ENCODE measurements at places on chromosomes 4 and X. TPM values are rescaled to one million over a fixed set of nuclear protein-coding genes. Genes with fewer than 3 reads are reported as not detected.
A peak's percentile ranks its signal among the peaks of the same experiment; 100 is the strongest.

DNA sequence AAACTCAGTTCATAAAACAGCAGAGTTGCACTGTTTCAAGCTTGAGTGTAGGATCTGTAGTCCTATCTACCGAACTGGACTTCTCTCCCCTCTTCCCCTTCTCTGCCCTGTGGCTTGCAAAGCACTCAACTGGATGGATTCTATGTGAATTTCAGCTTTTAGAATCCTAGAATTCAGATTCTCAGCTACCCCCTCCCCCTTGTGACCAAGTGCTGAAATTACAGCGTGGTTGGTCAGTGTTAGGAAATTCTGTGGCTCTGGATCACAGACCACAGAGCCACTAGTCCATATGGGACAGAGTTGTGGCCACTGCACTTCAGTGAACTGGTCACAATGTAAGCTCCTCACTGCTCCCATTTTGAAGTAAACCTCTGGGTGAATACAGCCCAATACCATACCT, 64.6 kb upstream of the TRPC5 start:
- no peak overlapping the region for H3K27ac ChIP-seq
- peak; percentile 3 for DNase-seq
- no peaks in the 10 kb centered on the region for H3K36me3 ChIP-seq
- H3K4me3 ChIP-seq: no peak overlapping the region

PNMA6F gene
- total RNA-seq: not detected

GABRQ gene
- total RNA-seq: not detected

NALF2 gene
- total RNA-seq: 2.3 TPM

GRCh38 chr4:183873409-183874185, 31.5 kb upstream of the STOX2 start:
- H3K27me3 ChIP-seq: no peaks in the 10 kb centered on the region
- no peaks in the 10 kb centered on the region for H3K36me3 ChIP-seq
- no peak overlapping the region for H3K4me3 ChIP-seq
- H3K27ac ChIP-seq: no peak overlapping the region
- H3K4me1 ChIP-seq: peaks cover 6% of the 10 kb centered on the region

SUPT20HL1 gene
- total RNA-seq: not detected

GRCh38 chr4:8665406-8666360, 73.1 kb downstream of the CPZ start:
- H3K27ac ChIP-seq: no peak overlapping the region
- H3K4me3 ChIP-seq: no peak overlapping the region
- H3K4me1 ChIP-seq: no peaks in the 10 kb centered on the region

DNA sequence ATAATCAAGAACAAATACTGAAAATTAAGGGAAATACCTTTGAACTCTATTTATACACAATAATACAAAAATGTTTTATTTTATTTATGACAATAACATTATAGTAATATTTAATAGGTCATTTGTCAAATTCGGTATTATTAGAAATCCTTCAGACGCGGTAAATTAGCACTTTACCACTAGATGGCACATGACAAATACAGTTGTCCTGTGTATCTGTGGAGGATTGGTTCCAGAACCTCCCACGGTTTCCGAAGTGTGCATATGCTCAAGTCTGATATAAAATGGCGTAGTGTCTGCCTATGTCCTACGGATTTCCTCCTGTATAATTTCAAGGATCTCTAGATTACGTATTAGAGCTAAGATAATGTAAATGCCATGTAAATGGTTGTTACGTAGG, 8.1 kb upstream of the LINC00632 start:
- H3K36me3 ChIP-seq: no peaks in the 10 kb centered on the region
- no peaks in the 10 kb centered on the region for H3K27me3 ChIP-seq
- no peak overlapping the region for H3K27ac ChIP-seq
- DNase-seq: peak; percentile 69
- no peaks in the 10 kb centered on the region for H3K4me1 ChIP-seq
- no peak overlapping the region for H3K4me3 ChIP-seq

- DNase-seq: no peak
- no peaks in the 10 kb centered on the region for H3K36me3 ChIP-seq
- no peak overlapping the region for H3K4me3 ChIP-seq
- H3K27ac ChIP-seq: no peak overlapping the region
- peaks cover 6% of the 10 kb centered on the region for H3K4me1 ChIP-seq
These were observed 50.3 kb upstream of the ATP6AP2 start for GRCh38 chrX:40530509-40530908.

GRCh38 chr4:104424475-104424941, 70.2 kb downstream of the CXXC4 start:
- H3K4me1 ChIP-seq: peaks cover 23% of the 10 kb centered on the region
- DNase-seq: no peak
- no peak overlapping the region for H3K27ac ChIP-seq
- no peaks in the 10 kb centered on the region for H3K36me3 ChIP-seq

- peak within 1 kb of the TSS; percentile 70 for H3K4me3 ChIP-seq
- no peaks in the 10 kb centered on the region for H3K27me3 ChIP-seq
- peak within 1 kb of the TSS; percentile 80 for H3K27ac ChIP-seq
- peak; percentile 16 for DNase-seq
These were observed at the start of gene NKX3-2 for GRCh38 chr4:13543839-13544605. NKX3-2 (minus strand) TSS chr4:13544508; CDS start chr4:13544414, 94 bp downstream.

GRCh38 chr4:188911199-188911598, 772.0 kb downstream of the TRIML1 start:
- no peak for DNase-seq
- peaks cover 33% of the 10 kb centered on the region for H3K27me3 ChIP-seq
- no peak overlapping the region for H3K27ac ChIP-seq
- H3K4me3 ChIP-seq: no peak overlapping the region
- no peaks in the 10 kb centered on the region for H3K36me3 ChIP-seq
- H3K4me1 ChIP-seq: no peaks in the 10 kb centered on the region

NLRP2B gene
- total RNA-seq: not detected

DNA sequence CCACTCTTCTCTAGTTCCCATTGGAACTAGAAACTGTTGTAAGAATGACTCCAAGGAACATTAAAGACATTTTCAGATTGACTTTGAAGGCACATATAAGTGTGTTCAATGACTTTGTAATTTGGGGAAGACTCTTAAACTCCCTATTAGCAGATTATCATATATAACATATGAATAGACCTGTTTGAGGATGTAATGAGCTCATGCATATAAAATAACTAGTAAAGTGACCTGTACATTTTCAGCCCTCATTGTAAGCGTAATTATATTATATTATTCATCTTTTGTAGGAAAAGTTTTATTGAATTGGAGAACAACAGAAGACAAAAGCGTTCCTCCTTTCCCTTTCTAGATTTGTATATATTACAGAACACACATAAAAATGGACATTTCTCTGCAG, 455.1 kb downstream of the IL1RAPL1 start:
- no peaks in the 10 kb centered on the region for H3K4me1 ChIP-seq
- H3K27ac ChIP-seq: no peak overlapping the region
- no peak overlapping the region for H3K4me3 ChIP-seq
- no peaks in the 10 kb centered on the region for H3K27me3 ChIP-seq
- no peaks in the 10 kb centered on the region for H3K36me3 ChIP-seq
- no peak for DNase-seq

DNA sequence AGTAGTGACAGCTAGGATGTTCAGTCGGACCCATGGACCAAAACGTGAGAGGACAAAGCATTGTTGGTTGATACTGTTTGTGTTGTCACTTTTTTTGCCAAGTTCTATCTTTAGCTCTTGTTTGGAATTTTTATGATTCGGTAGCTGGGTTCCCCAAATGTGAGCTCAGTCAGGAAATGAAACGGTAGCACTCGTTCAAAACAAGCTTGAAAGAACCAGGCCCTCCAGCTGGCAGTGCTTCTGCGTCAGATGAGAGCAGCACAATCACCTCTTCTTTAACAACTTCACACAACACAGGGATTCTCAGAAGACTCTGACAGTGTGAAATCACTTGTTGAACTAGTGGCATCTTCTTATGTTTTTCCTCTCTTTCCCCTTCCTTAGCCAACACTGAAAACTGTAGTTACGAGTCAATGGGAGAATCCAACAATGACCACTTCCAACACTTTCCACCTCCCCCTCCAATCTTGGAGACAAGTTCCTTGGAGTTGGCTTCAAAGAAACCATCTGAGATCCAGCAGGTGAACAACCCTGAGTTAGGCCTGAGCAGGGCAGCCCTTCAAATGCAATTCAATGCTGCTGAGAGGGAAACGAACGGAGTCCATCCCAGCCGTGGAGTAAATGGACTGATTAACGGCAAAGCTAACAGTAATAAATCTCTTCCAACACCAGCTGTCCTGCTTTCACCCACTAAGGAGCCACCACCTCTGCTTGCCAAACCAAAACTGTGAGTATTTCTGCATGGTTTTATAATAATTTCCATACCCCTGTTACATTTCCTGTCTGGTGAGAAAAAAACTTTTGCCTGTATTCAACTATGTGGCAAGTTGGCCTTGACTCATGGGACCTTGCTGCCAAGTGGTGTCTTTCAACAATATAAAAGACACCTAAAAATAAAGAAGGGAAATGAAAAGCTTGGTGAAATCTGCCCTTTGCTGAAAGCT, 214.6 kb downstream of the PALLD start:
- H3K4me1 ChIP-seq: peaks cover 23% of the 10 kb centered on the region
- H3K27me3 ChIP-seq: no peaks in the 10 kb centered on the region
- no peak overlapping the region for H3K4me3 ChIP-seq

- H3K4me1 ChIP-seq: no peaks in the 10 kb centered on the region
- H3K27ac ChIP-seq: no peak overlapping the region
- no peaks in the 10 kb centered on the region for H3K27me3 ChIP-seq
- H3K36me3 ChIP-seq: no peaks in the 10 kb centered on the region
- no peak for DNase-seq
These were observed 129.3 kb upstream of the FAT1 start for GRCh38 chr4:186852964-186853391.

FAM47E gene
- total RNA-seq: 0.21 TPM

GRCh38 chr4:149269835-149270234, 545.8 kb downstream of the IQCM start:
- peaks cover 37% of the 10 kb centered on the region for H3K4me1 ChIP-seq
- H3K27ac ChIP-seq: no peak overlapping the region
- DNase-seq: no peak
- no peak overlapping the region for H3K4me3 ChIP-seq
- no peaks in the 10 kb centered on the region for H3K27me3 ChIP-seq

DNA sequence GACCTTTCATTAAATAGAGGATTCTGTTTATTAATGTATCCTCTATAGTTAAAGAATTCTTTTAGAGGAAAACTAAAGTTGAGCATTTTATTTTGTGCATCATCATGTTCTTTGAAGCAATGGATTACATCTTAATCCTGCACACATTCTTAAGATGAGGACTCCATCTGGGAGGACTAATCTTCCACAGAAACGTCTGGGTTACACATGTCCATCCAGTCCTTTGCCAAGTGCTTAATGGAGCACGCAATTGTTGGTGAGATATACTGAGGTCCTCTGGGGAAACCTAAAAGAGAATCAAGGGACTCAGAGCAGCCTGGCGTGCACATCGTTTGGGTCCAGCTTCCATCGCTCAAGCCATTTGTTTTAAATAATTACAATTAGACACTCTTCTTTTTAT, 115.1 kb upstream of the SFRP2 start:
- H3K4me1 ChIP-seq: no peaks in the 10 kb centered on the region
- no peak for DNase-seq
- no peaks in the 10 kb centered on the region for H3K27me3 ChIP-seq
- H3K27ac ChIP-seq: no peak overlapping the region

PABPC1L2B gene
- not detected for total RNA-seq
